Activated CD4-positive, alpha-beta T cell treated with anti-CD3 and anti-CD28 coated beads for 36 hours (primary cell): ENCODE measurements at places on chromosomes 11 and 22. TPM values are rescaled to one million over a fixed set of nuclear protein-coding genes. Genes with fewer than 3 reads are reported as not detected.

The ALDH3B2 gene
- total RNA-seq, result not detected

The RASL10A gene
- total RNA-seq, result 0.35 TPM

The USP47 gene
- total RNA-seq, result 56.3 TPM

The TYR gene
- total RNA-seq, result not detected

DNA sequence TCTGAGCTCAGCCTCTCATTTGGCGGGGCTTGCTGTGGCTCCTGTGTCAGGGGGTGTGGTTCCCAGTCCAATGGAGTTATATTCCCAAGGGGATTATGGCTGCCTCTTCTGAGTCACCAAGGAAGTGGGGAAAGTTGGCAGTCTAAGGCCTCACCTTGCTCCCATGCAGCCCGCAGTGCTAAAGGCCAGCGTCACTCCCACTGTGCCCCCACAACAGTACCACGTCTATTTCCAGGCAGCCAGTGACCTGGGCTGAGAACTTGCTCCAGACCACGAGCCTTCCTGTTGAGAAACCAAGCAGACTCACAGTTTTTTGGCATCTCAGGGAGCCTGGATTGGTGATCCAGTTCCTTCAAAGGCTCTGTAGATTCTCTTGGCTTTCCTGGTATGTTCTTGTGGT is 45.6 kb downstream of the OR2AT4 start:
- no peak for DNase-seq

GRCh38 chr11:66290330-66290621 is 1.3 kb upstream of the YIF1A start:
- no peak for DNase-seq

- DNase-seq, result no peak
These were observed 7.5 kb upstream of the SLCO2B1 start for GRCh38 chr11:75143420-75143731.

DNA sequence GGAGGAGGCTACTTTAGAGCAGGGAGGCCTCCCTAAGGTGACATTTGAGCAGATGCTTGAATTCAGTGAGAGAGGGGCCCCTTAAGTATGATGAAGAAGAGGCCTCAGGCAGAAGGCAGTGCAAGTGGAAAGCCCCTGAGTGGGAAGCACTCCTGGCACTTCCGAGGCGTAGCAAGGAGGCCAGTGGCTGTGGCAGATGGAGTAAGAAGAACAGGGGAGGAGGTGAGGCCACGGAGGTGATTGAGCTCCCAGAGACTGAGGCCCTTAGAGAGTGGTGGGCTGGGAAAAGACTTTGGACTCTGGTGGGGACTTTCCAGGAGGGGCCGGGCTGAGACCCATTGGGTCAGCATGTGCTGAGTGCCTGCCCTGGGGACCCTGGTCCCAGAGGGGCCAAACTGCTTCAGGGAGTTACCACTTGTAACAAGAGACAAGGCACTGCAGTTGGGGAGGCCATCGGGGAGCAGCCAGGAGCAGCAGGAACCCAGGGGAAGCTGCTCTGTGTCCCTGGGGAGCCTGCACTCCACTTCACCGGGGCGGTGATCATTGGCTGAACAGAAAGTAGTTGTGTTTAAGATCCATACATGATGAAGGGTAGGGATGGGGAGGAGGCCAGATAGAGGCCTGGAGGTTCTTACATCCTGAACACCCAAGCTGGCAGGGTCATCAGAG is 2.5 kb upstream of the CENPM start:
- no peak for DNase-seq

- no peak for DNase-seq
These were observed 1488.6 kb downstream of the BRD1 start for GRCh38 chr22:48338793-48339705.

DNA sequence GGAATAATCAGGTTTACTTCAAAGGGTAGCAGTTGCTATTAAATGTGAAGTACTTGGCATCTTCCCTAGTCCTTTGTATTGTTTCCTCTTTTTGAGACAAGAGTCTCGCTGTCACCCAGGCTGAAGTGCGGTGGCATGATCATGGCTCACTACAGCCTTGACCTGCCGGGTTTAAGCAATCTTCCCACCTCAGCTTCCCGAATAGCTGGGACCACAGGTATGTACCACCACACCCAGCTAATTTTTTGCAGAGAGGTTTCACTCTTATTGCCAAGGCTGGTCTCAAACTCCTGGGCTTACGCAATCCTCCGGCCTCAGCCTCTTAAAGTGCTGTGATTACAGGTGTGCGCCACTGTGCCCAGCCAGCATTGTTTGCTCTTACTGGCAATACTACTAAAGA is 36.2 kb upstream of the RAPSN start:
- DNase-seq, result no peak
